ENCODE measurements at places on chromosomes 5 and 9.

DNA sequence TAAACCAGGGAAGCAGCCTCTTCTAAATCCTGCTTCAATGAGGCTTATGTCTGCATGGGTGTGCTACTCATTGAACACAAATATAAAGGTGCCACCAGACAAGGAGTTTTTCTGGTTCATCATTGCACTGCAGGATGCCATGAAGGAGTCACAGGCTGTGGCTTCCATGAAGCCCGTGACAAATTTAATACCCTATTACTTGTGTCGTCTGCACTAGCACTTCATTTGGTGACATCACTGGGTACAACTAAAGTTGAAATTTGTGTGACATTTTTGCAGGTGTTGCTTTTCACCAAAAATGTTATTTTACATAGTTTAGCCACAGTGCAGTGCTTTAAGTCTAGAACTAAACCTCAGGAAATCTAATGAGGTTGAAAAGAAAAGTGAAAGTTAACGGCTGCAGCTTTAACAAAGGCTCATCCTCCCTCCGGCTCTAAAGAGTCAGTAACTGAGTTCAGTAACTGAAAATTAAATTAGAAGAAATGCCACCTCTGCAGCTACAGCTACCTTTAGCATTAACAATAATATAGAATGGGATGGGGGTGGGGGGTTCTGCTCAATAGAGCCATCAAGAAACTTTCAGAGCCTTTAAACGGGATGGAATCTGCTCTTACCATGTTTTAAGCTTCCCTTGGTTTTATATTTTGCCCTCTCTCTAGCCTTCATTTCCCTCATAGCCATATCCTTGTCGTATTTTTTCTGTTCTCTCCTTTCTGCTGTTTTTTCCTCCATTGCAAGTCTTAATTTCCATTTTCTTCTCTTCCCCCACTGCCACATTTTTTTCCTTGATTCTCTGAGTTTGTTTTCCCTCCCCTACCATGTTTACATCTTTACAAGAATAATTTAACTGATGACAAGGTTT is 233.8 kb upstream of the TMEM161B start:
- no peak for DNase-seq

- peak; percentile 100 for DNase-seq
Observed at GRCh38 chr9:137086531-137087408, at the start of gene MAN1B1. MAN1B1 (plus strand) TSS chr9:137086985; CDS start chr9:137087000, 15 bp downstream.

DNA sequence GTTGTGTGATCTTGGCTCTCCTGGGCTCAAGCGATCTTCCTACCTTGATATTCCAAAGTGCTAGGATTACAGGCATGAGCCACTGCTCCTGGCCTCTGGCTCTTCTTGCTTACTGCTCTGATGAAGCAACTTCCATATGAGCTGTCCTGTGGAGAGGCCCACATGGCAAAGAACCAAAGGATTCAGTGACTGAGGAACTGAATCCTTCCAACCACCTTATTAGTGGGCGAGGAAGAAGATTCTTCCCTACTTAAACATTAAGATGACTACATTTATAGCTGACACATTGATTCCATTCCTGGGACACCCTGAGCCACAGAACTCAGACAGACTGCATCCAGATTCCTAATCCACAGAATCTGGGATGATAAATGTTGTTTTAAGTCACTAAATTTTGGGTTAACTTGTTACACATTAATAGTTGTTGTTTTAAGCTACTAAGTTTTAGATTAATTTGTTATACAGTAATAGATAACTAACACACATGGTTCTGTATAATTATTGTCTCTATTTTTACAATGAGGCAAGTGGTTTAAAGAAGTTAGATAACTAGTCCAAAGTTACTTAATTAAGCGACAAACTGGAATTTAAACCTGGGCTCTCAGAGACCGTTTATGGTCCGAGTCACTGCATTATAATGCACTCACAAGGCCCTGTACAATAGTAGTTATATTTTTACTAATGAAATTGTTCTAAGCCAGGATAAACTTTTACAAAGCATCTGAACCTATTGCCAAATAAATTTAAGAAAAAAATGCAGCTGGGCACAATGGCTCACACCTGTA is 16.7 kb upstream of the SLCO4C1 start:
- no peak for DNase-seq

GRCh38 chr9:97109194-97109811 is 70.4 kb upstream of the CTSV start:
- peak; percentile 17 for DNase-seq

DNA sequence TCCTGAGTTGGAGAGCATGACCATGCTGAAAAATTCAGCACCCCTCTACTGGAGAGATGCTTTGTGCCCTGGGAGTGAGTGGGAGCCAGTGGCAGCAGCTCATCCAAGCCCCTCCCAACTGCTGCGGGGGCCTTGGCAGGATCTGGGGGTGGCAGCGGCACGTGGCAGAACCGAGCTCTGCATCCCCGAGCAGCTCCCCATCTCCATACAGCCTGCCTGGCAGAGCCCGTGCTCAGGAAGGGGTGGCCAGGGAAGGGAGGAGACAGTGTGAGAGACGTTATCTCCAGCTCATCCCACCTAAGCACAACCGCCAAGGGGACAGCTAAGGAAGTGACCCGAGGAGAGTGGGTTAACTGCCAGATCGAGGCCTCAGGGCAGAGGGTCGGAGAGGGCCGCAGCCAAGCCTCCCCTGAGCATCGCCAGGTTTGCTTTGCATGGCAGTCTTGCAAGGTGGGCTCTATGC is 17.2 kb upstream of the DPM2 start:
- no peak for DNase-seq

DNA sequence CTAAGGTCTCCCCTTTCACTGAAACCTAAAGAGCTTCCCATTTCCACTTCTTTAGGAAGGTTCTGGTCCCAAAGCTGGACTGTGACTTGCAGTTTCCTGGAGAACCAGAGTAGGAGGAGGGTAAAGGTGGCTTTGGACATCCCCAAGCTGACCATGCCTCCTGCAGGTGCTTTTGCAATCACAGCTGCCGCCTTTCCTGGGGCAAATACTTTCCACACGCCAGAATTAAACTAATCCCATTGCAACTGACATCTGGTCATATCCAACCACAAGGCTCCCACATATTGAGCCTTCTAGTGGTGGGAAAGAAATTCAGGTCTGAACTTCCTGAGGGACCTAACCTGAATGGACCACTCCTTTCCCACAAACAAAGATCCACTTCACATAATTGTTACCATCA is 92.7 kb downstream of the NRG2 start:
- DNase-seq, result no peak

GRCh38 chr5:134637116-134637721 is 4.6 kb upstream of the SAR1B start:
- DNase-seq, result no peak

GRCh38 chr5:83653669-83654068 is 67.0 kb downstream of the HAPLN1 start:
- no peak for DNase-seq

GRCh38 chr5:50667653-50668595 is 1.5 kb downstream of the PARP8 start:
- DNase-seq, result peak; percentile 85

- DNase-seq, result no peak
Observed at GRCh38 chr5:151128817-151129216, 28.8 kb downstream of the ANXA6 start.

DNA sequence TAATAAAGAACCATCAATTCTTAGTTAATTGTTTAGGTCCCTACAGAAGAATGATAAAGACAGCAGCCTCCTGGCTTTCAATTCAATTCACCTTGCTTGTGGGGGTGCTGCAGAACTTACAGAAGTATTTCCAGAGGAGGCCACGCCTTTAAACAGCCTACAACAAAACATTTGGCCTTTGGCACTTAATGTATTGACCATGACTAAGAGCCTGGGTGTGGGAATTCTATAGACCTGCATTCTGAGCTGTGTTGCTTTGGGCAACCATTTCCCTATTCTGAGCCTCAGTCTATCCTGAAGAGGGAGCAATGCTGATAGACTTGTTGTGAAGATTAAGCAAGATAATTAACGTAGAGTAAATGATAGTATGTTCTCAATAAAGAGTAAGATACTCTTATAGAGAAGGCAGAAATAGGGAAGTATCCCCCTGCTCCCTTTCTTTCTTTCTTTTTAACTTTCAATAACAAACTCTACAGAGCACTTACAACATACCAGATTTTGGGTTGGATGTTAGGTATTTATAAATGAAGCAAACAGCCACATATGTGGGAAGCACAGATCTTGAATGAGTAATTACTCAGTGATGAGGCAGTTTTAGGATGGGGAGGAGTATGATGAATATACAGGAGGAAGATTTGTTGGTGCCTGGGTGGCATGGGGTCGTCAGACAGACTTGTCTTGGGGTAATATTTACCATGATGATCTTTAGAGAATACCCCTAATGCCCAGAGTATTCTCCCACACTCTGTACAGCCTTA is 28.4 kb downstream of the PAPPA start:
- no peak for DNase-seq

GRCh38 chr5:40227366-40227765 is 452.3 kb upstream of the PTGER4 start:
- no peak for DNase-seq

Measured in stimulated activated CD8-positive, alpha-beta memory T cell treated with anti-CD3 and anti-CD28 coated beads, Interleukin-2, amount 100 ng/mL, for 48 hours (primary cell).